ENCODE measurements at places on chromosomes 11 and 22.

DNA sequence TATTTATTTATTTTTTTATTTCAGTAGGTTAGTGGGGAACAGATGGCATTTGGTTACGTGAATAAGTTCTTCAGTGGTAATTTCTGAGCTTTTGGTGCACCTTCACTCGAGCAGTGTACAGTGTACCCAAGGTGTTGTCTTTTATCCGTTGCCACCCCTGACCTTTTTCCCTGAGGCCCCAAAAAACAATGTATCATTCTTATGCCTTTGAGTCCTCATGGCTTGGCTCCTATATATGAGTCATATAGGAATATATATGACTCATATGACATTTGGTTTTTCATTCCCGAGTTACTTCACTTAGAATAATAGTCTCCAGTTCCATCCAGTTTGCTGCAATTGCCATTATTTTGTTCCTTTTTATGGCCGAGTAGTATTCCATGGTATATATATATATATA lies 763.9 kb downstream of the NTM start:
- no peak for DNase-seq

DNA sequence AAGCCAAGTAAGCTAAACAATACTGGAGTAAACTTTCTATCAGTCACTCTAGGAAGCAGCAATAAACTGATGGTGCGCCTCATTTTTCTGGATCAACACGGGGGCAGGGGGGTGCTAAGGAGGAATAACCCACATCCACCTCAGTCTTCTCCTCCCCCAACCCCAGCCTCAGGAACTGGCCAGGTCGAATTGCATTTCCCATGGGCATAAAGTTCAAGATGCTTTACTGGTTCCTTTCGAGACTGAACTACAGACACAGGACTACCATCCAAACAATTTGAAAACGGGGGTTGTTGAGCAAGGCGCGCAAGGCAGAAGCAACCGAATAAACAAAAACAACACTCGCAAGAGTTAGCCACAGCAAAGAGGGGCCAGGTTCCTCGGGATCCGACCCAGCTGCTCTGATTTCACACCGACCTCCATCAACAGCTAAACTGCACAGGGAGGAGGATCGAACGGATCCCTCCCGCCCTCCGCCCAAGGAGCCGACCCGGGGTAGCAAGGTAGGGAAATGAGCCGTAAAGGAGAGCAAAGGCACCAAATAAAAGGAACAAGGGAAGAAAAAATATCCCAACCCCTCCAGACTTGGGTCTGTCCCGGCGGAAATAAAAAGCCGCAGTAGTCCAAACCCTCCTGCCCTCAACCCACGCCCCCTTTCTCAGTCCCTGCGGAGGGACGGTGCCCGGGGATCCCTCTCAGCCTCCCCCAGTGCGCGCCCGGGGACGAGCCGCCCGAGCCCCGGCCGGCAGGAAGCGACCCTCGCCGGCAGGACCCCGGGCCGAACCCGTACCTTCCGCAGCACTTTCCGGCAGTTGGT lies 801 bp downstream of the SESN3 start:
- no peak for DNase-seq

DNA sequence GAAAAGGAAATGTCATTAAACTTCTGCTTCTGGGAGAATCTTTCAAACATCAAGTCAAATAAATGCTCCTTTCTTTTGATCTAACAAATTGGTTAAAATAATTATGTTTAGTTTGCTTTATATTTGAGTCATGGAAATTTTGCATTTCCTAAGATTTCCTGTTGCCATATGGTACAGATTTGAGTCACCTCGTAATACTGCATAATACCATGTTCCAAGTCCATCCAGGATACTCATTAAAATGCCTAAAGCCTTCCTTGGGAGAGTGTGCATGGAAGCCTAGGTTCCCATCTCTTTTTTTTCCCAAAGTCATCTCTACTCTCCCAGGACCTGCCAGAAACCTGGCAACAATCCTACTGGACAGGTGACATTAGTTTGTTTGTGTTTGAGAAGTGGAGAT lies 4.2 kb downstream of the OR9I1 start:
- no peak for DNase-seq

GRCh38 chr11:10447445-10447844 lies 7.6 kb upstream of the AMPD3 start:
- DNase-seq, result no peak

GRCh38 chr11:7281079-7281478 lies 29.4 kb downstream of the SYT9 start:
- DNase-seq, result no peak

GRCh38 chr11:12272821-12273617 lies 104.4 kb upstream of the PARVA start:
- no peak for DNase-seq

GRCh38 chr11:108224366-108224765 lies 1.5 kb downstream of the ATM start:
- DNase-seq, result no peak

GRCh38 chr11:90171359-90171758 lies 36.9 kb downstream of the NAALAD2 start:
- DNase-seq, result no peak

- no peak for DNase-seq
These were observed 1086.1 kb downstream of the BRD1 start for GRCh38 chr22:48741540-48741939.

GRCh38 chr11:70007796-70008195 lies 70.3 kb upstream of the ANO1 start:
- DNase-seq, result no peak

DNA sequence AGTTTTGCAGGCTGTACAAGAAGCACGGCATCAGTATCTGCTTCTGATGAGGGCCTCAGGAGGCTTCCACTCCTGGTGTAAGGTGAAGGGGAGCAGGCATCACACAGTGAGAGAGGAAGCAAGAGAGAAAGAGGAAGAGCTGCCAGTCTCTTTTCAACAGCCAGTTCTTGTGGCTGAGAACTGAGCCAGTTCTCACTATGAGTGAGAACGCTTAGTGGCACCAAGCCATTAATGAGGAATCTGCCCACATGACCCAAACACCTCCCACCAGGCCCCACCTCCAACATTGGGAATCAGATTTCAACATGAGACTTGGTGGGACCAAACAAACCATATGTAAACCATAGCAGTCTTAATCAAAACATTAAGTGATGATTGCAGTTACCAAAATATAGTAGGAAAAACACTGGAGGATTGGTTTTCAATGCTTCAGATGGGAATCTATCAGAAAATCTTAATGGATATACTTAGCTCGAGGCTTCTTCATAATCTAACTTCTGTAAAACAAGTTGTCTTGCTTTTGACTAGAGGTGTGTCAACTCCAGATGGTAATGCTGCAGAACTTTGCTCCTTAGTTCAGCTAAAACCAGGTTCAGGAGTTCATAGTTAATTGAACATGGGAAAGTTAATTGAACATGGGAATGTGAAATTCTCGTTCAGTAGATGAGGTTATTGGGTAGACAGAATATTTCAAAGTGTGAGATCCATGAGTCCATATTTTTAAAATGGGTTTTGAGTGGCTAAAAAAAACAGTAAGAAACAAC lies 12.2 kb downstream of the FAR1 start:
- no peak for DNase-seq

- no peak for DNase-seq
These were observed 18.8 kb upstream of the SLC36A4 start for GRCh38 chr11:93216511-93217101.

DNA sequence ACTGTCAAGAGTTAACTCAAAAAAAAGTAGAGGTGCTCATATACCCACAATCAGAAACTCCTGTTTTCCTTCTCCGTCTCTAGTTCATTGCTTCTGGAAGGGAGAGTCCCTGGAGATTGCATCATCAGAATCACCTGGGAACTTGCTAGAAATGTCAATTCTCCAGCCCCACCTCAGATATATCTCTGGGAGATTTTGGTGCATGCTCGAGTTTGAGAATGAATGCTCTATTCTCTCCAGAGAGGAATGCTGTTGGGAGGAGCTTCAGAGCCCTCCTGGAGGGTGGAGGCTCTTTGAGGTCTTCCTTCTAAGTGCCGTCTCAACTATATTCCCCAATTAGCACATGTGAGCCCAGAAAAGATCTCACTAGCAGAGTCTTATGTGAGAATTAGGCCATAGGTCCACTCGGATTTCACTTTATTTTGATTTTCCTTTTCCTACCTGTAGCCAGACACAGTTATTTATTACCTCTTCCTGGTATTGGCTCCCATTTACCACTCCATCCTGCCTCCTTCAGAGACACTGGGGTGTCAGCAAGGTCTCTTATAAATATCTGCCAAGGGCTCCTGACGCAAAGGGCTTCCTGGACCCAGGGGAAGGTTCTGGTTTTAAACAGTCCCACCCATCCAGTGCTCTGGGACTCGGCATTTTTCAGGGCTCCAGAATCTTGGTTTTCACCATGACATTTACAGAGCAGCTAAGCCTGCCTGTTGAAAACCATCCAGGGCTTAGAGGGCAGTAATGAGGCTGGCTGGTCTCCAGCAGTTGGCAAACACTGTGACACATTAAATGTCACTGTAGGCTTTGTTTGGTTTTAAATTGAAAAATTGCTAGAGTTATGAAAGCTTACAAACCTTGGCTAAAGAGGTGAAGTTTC lies 136.2 kb downstream of the CD44 start:
- peak; percentile 65 for DNase-seq

DNA sequence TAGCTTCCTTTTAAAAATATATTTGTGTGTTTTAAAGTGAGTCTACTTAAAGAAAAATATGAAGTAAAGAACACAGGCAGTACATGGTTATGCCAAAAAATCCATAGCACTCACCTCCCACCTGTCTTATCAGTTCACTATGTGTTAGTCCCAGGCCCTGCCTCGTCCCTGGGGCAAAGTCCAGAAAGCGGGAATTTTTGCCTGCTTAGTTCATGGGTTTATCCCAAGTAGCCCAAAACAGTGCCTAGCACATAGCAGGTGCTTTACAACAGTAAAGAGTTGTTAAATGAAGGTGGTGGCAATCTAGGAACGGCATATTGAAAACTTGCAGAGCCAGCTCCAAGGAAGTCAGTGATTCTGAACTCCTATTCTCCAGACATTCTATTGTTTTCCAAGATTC lies 154.0 kb downstream of the MN1 start:
- no peak for DNase-seq

- DNase-seq, result no peak
These were observed 832.5 kb downstream of the TBC1D22A start for GRCh38 chr22:47594836-47595521.

DNA sequence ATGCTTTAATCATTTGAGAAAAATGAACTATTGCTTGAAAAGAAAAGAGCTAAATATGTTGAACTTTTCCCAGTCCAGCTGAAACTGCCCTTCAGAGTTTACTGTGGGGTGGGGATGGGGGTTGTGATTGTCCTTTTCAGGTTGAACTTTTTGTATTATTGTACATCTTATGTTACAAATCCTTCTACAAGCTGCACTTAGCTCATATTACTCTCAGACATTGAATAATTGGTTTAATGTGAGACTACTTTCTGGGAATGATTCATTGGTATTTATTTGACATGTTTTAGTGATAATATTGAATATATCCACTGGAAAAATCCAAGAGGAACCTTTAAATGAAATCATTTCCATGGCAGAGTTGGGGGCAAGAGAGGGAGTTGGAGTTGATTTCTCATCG lies 84.9 kb downstream of the ATXN10 start:
- no peak for DNase-seq

DNA sequence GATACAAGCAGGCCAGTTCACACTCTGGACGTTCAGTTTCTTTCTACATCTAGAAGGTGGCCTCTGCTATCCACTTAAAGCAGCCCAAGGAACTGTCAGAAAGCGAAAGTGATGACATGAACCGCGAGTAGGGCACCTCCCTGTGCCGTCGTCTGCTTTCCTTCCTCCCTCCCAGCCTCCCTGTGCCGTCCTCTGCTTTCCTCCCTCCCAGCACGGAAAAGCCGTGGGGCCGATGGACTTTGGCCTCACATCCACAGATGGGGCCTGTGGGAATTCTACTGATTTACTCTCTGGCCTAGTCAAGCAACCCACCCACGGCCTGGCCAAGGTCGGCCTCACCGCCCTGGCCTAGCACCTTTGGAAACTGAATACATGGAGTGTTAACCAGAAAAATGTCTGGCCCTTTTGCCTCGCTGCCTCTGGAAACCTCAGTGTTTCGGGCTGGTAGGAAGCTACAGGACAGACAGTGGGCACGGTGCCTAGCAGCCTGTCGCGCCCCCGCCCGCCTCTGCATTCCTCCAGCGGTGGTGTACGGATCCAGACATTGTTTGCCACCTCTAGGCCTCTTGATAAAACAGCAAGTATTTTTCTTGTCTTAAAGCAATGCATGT lies 14.2 kb downstream of the PEX26 start:
- DNase-seq, result no peak

- DNase-seq, result no peak
These were observed 6.5 kb upstream of the CYB5R3 start for GRCh38 chr22:42655693-42656092.

DNA sequence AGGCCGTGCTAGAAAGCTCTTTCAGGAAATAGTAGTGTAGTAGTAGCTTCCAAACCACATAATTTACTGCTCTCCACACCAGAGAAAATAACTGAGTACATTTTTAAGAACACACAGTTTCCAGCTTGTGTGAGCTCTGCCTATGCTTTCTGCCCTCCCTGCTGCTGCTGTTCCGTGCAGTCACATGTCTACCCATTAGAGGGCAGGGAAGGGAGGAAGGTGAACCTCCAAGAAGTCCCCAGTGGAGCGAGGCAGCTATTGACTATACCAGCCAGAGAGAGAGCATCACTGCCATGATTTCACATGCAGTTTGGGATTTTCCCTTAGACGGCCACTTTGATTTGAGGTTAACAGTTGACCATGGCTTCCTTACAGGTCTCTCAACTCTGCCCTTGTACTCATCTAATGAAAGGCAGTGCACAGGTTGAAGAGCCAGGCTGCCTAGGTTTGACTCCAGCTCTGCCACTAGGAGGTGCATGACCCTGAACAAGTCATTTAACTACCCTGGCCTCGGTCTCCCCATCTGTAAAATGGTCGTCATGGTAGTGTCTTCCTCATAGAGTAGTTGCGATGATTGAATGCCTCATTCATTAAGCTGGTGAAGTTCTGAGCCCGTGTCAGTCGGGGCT lies 19.7 kb upstream of the CTTN start:
- no peak for DNase-seq

DNA sequence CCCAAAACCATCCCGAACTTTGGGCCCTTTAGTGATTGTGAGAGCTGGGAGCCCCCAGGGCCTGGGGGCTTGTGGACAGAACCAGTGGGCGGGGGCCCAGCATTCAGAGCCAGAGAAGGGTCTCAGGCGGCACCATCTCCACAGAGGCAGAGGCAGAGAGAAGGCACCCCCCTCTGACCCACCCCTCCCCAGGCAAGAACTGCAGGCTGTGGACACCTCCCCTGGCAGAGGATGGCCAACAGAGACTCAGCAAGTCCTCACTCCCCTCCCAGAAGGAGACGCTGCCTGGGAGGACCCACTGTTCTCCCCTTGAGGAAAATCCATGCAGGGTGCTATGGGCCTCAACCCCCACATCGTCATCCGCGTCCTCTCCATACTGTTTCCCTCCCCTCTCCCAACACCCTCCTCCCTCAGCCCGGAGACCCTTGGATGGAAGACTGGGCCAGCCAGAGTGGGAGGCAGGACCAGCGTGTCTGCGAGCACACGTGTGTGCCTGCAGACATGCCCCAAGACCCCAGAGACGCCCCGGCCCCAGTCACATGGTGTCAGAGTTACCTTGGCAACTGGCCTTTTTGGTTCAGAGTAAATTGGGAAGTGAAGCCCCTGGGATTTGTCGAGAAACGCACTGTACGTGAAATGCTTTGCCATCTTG lies 42.6 kb downstream of the KCNC1 start:
- DNase-seq, result no peak

GRCh38 chr22:50674130-50674500 lies 1.5 kb downstream of the SHANK3 start:
- no peak for DNase-seq

GRCh38 chr11:64885367-64886286 lies 7.2 kb upstream of the EHD1 start:
- DNase-seq, result no peak
